Stimulated activated CD8-positive, alpha-beta memory T cell treated with anti-CD3 and anti-CD28 coated beads, Interleukin-4, amount 100 ng/mL, for 1 hour (primary cell): ENCODE measurements at places on chromosomes 5 and 9.

GRCh38 chr5:146440870-146441495 lies 6.2 kb upstream of the TCERG1 start:
- DNase-seq = no peak

- no peak for DNase-seq
Observed at GRCh38 chr5:10199692-10200091, 50.0 kb downstream of the ATPSCKMT start.

GRCh38 chr5:19866090-19866450 lies 121.9 kb downstream of the CDH18 start:
- DNase-seq = no peak

DNA sequence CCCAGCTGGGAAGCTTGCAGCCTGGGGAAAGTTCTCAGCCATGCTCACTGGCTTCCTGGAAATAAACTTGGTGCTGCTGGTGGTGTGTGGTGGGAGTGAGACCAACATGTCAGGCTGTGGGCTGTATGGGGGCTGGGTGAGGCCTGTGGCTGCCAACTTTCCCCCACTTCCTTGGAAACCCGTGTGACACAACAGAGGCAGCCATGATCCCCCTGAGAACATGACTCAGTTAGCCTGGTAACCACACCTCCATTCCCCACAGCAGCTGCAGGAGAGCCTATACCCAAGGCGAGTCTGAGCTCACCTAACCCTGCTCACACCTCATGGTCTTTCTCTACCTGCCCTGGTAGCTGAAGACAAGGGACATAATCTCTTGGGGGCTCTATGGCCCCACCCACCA lies 72.7 kb upstream of the RGMB start:
- DNase-seq = no peak

DNA sequence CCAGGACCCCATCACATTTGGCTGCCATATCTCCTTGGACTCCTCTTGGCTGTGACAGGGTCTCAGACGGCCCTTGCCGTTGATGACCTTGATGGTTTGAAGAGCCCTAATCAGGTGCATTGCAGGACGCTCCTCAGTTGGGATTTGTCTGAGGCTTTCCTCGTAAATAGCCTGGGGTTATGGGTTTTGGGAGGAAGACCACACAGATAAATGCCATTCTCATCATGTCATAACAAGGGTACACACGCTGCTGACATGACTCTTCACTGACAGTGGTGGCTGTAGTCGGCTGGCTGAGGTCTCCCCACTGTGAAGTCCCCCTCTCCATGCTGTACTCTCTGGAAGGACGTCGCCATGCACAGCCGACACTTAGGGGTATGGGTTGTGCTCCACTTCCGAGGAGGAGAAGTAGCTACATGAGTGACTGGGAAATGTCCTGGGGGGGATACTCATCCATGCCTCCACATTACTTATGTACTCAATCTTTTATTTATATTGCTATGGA lies 42.9 kb upstream of the SPTLC1 start:
- DNase-seq = no peak

- no peak for DNase-seq
Observed at GRCh38 chr5:109762821-109763220, 73.1 kb downstream of the MAN2A1 start.

GRCh38 chr5:167633114-167633513 lies 658.3 kb upstream of the WWC1 start:
- no peak for DNase-seq

GRCh38 chr5:117327511-117327910 lies 752.9 kb upstream of the SEMA6A start:
- no peak for DNase-seq

DNA sequence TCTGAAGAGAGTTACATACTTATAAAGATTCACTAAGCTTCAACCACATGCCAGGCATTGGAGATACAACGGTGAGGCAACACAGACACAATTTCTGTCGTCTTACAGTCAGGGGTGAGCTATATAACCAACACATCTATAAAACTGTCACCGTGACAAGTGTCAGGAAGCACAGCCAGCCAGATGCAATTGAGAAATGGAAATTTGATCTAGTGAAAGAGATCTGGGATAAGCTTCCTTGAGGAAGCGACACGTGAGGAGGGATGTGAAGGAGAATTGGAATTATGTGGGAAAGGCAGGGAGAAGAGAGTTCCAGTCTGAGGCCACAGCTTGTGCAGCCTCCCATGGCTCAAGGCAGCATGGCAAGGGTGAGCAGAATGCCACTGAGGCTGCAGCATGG lies 50.9 kb upstream of the ZNF354B start:
- no peak for DNase-seq

DNA sequence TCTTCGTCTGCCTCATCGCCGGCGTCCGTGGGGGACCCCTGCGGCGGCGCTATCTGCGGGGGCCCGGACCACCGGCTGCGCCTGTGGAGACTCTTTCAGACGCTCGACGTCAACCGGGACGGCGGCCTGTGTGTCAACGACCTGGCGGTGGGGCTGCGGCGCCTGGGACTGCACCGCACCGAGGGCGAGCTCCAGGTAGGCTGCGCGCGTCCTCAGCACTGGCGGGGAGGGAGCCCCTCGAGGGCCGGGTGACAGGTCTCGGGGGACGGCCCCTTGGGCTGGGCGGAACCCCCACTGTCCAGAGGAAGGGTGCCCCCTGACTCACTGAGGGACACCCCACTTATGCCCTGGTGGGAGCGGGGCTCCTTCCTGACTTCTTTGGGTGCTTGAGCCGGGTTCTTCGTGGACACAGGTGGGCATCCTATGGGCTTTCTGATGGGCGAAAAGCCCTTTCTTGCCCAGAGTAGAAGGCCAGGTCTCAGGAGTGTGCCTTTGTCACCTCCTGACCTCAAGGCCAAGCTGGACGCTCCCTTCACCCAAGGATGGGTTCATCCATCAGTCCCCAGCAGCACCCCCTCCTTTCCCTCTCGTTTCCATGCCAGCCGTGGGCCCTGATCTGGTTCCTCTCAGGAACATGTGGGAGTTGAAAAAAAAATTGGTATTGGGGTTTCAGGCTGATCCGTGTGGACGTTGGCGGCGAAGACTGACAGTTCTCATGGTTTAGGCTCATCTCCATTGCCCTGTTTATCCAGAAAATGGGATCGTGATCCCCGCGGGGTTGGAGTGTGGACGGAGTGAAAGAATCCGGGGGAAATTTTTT lies 564 bp downstream of the SLC25A25 start:
- no peak for DNase-seq
